Cerebellar nuclear complex (tissue), 1 donor: ENCODE measurements at places on chromosomes 3 and 15.

- DNase-seq, result no peak
These were observed 424.0 kb upstream of the C2CD4B start for GRCh38 chr15:62588938-62589670.

DNA sequence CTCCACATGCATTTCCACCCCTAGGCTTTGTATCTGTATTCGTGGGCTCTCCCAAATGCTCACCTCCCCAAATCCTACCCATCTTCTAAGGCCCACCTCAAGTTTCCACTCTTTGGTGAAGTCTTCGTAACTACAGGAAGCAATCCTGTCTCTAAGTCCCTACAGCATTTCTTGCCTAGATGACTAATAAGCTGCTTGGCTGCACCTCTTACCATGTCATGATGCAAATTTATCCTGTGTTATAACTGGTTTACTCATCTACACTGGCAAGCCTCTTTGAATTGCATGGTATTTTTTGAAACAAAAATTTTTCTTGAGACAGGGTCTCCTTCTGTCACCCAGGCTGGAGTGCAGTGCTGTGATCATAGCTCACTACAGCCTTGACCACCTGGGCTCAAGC, 73.3 kb downstream of the SETMAR start:
- no peak for DNase-seq

DNA sequence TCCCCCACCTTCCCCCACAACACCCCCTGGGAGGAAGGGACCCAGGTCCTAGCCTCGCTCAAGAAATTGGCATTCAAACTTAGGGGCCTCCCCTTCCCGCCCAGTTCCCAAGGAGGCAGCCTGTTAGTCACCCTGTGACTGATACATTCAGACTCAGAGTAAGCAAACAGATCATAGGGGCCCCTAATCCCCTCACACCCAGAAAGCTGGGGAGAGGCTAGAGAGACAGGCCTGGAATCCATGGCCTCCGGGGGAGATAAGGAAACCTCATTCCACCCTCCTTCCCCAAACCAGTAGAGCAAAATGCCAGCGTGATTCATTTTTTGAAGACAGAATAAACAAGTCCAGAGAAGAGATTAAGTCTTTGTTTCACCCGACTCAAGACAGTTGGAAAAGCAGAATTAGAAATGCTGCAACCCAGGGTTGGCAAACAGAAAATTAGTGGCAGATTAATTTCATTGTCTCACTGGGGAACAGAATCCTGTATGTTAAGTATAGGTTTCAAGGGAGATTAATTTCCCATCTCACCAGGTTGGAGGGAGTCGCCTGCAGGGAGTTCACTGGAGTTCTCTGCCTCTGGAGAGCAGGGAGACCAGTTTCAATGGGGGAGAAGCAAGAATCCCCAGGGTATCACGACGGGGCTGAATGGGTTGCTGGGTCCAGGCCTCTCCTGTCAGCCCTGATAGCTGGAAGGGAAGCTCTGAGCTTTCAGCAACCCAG, 268.3 kb downstream of the UACA start:
- DNase-seq, result no peak

DNA sequence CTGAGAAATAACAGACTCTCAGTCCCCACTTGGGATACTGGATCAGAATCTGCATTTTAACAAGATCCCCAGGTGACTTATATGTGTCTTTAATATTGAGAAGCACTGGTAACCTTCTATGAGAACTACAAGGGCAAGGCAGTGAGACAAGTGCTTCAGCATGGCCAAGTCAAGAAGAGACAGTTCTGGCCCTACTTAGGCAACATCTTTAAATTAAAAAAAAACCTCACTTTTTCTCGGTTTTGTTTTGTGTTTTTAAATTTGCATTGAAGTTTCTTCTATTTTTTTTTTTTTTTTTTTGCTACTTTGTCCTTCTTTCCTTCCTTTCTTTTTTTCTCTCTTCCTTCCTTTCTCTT, 42.5 kb upstream of the SPTSSB start:
- no peak for DNase-seq

DNA sequence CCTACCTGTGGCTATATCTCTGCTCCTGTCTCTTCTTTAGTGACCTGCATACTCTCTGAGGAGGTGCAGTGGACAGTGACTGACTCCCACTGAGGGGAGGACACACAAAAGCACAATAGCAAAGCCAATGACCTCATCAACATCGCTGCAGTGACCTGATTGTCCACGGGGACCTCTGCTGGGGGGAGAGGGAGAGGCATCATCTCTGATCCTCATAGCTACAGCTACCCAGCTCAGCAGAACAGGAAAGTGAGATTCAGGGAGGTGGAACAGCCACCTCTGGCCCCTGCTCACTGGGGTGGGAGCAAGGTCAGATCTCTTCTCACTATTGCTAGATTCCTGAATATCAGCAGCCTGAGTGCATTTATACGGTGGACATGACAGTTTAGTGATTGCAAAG, 179.2 kb downstream of the ATP10A start:
- DNase-seq, result no peak

- no peak for DNase-seq
These were observed 41.5 kb downstream of the SPRED1 start for GRCh38 chr15:38294126-38294525.

- no peak for DNase-seq
These were observed 279.7 kb upstream of the TBL1XR1 start for GRCh38 chr3:177476921-177477435.

GRCh38 chr3:141952611-141953010, 76.2 kb downstream of the ATP1B3 start:
- DNase-seq, result no peak

DNA sequence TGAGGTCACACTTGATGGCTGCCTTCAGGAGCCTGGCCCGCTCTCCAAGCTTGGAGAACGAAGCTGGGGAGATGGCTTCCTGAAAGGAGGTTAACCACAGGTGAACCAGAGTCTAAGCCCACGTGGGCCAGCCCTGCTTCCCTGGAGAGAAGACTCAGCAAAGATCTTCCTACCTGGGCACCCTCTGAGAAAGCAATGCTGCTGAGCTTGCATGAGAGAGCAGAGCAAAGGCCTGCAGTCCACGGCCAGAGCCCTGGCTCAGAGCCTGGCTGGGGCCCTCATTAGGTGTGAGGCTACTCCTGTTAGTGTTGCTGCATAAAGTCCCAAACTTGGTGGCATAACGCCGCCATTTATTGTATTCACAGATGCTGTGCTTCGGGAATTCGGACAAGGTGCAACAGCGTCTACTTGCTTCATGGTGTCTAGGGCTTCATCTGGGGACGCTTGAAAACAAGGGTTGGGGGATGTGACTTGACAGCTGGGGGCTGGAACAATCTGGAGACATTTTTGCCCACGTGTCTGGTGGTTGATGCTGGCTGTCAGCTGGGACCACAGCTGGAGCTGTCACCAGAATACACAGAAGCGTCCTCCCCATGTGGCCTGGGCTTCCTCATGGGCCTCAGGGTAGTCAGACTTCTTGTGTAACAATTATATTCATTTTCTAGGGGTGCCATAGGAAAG, 87.9 kb upstream of the MEF2A start:
- no peak for DNase-seq

DNA sequence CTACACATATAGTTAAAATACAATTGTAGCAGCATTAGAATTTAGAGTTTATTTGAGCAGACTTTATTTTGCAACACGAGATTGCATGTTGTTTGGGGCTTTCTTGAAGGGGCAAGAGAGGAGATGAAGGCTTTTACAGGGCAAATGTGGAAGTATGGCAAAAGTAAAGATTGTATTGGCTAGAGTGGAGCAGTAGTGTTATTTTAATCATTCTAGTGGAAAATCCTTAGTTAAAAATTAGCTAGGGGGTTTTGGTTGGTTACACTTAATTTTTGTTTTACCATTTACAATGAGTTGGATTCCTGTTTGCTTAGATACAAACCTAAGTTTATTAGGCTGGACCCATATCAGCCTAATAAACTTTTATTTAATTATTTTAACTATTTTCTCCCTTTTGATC, 4.6 kb downstream of the OR5H15 start:
- no peak for DNase-seq

DNA sequence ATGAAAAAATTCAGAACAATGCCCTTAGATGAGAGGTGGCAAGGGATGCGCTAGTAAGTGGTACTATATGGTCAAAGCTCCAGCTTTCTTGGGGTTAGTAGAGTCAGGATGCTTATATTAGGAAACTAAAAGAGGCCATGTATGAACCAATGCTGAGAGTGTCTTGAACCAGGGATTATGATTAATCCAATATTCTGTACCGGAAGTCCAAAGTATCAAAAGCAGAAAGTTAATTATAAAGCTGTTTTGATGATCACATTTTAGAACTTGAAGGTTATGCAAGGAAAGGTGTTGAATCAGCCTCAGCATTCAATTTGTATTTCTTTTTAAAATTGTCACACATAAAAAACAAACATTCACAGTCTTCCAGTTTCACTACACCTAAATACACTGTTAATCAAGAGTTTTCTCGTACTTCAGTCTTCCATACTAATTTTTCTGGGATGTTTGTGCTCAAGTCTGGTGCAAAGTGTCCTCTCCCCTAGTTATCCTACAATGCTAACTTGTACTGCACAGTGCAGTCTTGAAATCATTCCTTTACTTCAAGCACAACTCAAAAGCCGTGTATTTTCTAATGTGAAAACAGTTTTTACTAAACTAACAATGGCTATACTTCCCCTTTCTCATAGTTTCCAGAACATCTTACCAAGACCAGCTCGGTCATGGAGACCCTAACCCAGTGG, 10.7 kb upstream of the FAH start:
- no peak for DNase-seq

DNA sequence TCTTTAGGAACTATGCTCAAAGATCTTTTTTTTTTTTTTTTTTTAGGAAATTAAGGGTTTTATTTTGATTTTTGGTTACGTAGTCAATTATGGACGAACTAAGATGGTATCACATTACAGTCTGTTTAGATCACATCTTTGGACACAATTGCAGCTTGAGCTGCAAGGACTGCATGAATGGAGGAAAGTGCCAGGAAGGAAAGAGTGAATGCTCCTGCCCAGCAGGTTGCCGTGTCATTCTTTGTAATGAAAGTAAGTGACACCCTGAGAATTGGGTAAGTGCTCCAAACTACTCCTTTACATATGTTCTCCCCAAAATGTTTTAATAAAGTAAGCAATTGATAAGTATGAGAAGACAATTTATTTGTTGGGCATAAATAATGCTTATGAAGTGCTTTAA, 716.5 kb upstream of the GOLIM4 start:
- DNase-seq, result no peak

DNA sequence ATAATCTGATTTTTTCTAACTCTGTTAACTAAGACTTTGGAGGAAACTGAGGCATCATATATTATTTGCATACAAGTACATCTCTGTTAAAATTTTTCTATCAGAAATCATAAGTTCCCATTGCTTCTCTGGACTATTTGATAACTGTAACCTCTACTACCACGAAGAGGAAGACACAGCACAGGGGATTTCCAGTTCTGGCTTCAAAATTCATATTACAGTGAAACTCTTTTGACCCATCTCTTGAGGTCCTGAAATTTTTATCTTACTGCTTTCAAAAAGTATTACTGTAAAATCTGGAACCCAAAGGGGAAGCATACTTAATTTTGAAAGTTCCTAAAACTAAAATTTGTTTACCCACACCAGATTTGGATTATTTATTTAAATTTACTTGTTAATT, 4.2 kb downstream of the PLSCR1 start:
- DNase-seq, result no peak

GRCh38 chr3:10023587-10024310, 2.5 kb upstream of the FANCD2 start:
- DNase-seq, result no peak

- no peak for DNase-seq
These were observed 218.2 kb downstream of the ATP8B4 start for GRCh38 chr15:49900903-49901235.

DNA sequence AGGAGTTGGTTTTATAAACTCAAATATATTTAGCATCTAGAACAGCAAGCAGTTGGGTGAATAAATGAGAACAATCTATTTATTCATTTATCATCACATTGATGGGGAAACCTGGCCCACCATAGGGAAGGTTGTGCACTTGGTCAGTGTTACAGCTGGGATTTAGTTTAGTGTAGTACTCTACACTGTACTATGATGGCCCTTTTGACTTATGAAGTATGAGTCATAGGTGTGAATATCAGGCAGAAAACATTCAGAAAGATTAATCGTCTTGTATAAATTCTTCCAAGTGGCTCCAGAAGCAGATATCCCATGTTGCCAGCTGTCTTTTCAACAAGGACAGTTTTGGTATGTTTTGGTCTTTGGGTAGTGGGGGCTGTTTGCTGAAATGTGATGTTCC, 38.0 kb downstream of the BBS4 start:
- DNase-seq, result no peak

- DNase-seq, result no peak
These were observed 141.9 kb upstream of the SMAD3 start for GRCh38 chr15:66923438-66923881.

DNA sequence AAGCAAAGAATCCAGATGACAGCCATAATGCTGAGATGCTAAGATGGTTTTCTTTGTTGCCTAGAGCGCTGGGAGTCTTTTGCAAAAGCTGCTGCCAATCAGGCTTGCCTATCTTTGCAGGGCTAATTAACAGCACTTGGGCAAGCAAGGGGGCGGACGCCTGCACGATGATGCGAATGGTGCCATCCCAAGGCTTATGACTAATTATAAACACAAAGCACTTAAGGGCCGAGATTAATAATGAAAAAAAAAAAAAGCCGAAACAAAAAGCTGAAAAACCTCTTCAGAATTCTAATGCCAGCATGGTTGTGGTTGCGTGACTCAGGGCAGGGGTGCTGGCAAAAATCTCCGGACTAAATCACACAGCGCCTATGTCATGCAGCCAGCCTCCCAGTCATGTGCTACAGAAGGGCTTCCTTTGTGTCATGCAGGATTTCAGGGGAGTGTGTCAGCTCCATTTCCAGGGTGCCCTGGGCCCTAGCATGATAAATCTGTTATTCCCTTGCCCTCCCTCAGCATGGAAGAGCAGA, 185.0 kb upstream of the ANKRD28 start:
- peak; percentile 15 for DNase-seq
